ENCODE measurements at places on chromosomes 2 and 18. TPM values are rescaled to one million over a fixed set of nuclear protein-coding genes. Genes with fewer than 3 reads are reported as not detected.

The VPS54 gene
- 58.5 TPM for polyA plus RNA-seq

The WNT10A gene
- 0.75 TPM for polyA plus RNA-seq

The PPP4R3B gene
- 80.1 TPM for polyA plus RNA-seq

The STAT4 gene
- polyA plus RNA-seq = 11.5 TPM

The RAB6C gene
- polyA plus RNA-seq = 0.82 TPM

The KIF1A gene
- 14.0 TPM for polyA plus RNA-seq

DNA sequence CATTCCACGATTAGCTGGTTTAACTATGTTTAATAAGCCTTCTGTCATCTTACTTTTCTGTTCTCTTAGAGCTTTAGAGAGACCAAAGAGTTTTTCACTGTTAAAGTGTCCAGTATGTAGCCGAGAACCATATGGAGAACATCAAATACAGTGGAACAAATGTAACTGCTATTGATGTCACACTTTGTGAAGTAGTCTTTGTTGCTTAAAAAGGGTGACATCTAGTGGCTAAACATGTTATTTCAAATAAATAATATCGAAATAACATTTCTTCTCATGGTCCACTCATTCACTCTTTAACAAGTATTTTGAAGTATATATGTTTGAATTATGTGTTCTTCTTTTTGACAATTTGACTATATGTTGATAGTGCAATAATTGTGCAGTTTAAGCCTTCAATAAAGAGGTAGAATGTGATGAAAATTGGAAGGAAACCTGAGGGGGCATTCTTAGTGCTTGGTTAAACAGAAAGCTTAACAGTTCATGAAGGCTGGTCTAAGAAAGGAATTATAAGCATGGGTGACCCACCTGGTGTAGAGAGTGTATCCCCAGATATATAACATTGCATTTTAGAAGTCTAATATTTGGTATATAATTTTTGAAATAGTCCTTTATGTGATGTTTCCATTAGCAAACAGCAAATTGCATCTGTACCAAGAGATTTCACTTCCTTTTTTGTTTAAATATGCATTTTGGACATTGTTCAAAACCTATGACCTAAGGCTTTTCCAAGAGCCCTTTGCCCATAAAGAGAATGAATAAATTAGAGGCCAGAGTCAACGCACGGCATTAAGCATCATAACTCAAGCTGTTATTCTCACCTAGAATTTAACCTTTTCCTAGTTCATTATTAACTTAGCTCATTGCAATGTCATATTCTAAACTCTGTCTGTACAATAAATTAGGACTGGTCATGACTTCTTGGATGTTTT lies 112.1 kb downstream of the KYNU start:
- peak; percentile 71 for DNase-seq

DNA sequence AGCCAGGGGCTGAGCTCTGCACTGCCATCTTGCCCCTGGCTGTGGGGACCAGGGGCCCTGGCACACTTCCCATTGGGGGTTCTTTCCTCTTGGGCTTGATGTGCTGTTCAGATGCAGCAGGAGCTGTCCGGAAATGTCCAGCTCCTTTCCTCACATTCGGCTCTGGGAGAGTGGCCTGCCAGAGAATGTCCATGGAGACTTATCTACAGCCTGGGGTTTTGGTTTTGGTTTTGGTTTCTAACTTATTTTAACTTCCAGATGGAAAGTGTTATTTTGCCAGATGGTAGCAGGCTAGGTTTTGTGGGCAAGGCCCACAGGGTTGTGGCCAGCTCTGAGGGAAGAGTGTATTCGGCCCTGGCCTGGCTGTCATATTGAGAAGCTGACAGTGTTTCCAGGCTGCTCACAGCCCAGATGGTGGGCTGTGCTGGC lies 177.3 kb downstream of the ANKRD30B start:
- no peak for DNase-seq

DNA sequence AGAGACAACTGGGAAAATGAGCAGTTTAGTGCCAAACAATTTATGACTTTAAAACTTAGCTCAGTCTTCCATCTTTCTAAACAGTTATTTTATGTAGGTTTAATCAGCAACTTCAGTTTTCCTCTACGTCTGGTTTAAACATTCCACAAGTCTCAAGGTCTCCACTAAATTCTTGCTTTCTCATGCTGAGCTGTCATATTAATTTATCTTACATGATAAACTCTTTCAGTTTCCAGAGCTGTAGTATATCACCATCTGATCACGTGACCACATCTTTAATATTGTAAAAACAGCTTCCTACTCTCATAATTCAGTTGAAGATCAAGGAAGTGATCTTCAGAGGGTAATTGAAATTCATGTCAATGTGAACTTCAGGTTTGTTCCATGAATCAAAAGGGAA lies 158.6 kb downstream of the ZNF804A start:
- no peak for DNase-seq

GRCh38 chr2:28619213-28620196 lies 123.6 kb downstream of the PLB1 start:
- no peak for DNase-seq

GRCh38 chr2:181585732-181586131 lies 71.2 kb downstream of the CERKL start:
- DNase-seq = no peak

- DNase-seq = no peak
Observed at GRCh38 chr2:113213061-113213930, 39.5 kb downstream of the PSD4 start.

GRCh38 chr2:98588880-98589431 lies 19.4 kb downstream of the COA5 start:
- DNase-seq = no peak

GRCh38 chr2:128442891-128443302 lies 124.2 kb upstream of the HS6ST1 start:
- DNase-seq = no peak

DNA sequence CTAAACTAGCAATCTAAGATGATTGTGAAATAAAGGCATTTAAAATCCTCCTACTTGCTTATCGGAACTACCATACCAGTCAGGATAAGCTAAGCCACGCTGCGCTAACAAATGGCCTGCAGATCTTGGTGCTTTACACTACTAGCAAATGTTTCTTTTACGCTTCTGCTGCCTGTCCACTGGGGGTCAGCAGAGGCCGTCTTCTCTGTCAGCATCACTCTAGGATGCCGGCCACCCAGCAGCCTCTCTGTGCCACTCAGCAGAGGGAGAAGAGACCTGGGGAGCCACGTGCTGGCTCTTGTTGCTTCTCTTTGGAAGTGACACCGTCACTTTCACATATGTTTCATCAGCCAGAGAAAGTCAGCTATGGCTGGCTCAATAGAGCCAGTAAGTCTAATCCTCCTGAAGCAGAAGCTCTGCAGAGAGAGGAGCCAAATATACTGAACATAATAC lies 36.6 kb downstream of the COPS8 start:
- no peak for DNase-seq

GRCh38 chr18:2716394-2717326 lies 61.1 kb downstream of the SMCHD1 start:
- no peak for DNase-seq

DNA sequence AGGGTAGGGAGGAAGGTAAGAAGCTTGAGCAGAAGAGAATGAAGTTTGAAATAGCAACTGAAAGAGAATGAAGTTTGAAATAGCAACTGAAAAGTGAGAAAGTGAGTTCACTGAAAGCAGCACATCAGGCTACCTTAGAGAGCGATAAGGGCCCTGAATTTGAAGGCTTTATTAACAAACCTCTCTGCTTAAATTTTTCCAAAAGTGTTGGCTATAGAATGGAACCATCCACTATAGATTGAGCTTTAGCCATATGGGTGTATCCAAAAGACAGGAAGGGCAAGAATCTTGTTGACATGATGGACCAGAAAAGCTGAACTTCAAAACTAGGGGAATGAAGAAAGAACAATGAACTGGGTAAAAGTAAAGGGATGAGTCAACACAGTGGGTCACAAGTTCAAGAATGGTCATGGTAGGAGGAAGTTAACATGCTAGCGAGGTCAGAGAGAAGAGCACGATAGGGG lies 122.5 kb downstream of the ASXL3 start:
- no peak for DNase-seq

DNA sequence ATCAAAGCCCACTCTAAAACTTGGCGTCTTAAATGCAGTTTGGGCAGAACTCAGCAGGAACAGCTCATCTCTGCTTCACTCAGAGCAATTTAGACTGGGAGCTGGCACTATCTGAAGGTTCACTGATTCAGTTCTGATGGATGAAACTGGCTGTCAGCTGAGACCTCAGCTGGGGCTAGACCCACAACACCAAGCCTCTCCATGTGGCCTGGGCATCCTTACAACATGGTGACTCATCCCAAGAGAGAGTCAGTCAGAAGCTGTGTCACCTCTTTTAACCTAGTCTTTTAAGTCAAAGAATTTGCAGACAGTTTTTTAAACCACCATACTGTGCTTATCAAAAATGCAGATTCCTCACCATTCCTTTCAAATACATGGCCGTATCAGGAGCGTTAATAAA lies 62.6 kb upstream of the ZNF397 start:
- no peak for DNase-seq

GRCh38 chr18:75428490-75428889 lies 987 bp upstream of the SMIM21 start:
- no peak for DNase-seq

GRCh38 chr2:110126086-110126773 lies 10.6 kb upstream of the MALL start:
- DNase-seq = no peak

- DNase-seq = peak; percentile 28
Observed at GRCh38 chr2:106812383-106812782, 73.6 kb downstream of the ST6GAL2 start.

DNA sequence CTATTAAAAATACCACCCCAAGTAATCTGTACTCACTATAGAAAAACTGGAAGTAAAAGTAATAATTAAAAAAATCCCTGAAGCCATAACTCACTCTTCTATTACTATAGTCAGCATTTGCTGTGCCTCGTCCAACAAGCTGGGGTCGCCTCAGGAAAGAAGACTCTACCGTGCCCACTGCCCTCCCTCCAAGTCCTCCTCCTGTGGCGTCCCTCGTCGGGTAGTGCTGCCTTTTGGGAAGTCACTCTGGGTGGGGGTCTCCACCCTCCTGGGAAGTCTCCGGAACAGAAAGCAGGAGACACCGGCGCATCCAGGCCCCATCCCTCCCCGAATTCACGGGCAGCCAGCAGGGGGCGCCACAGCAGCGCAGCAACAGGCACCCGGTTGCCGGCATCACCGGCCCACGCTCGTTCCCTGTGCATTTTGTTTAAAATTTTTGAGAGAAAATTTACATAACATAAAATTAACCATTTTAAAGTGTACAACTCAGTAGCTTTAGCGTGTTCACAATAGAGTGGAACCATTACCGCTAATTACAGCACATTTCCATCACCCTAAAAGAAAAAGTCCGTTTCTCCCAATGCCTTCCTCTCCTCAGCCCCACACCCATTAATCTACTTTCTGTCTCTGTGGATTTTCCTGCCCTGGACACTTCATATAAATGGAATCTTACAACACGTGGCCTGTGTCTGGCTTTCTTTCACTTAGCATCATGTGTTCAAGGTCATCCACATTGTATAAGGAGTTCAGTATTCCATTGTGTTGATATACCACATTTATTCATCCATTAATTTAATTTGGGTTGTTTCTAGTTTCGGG lies 62.2 kb downstream of the ADNP2 start:
- DNase-seq = no peak

- no peak for DNase-seq
Observed at GRCh38 chr2:99490623-99491461, 1.0 kb upstream of the REV1 start.

DNA sequence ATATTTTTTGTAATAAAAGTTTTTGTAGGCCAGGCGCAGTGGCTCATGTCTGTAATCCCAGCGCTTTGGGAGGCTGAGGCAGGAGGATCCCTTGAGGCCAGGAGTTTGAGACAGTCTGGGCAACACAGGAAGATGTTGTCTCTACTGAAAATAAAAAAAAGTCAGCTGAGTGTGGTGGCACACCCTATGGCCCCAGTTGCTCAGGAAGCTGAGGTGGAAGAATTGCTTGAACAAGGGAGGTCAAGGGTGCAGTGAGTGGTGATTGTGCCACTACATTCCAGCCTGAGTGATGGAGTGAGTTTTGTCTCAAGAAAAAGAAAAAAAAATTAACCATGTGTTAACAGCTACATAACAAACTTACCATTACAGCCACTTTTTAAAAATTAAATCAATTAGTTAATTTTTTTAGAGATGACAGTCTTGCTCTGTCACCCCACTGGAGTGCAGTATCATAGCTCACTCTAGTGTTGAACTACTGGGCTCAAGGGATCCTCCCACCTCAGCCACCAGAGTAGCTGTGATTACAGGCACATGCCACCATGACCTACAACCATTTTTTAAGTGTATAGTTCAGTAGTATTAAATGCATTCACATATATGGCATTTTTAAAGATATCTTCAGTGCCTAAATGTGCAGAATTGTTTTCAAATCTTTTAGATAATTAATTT lies 67.2 kb upstream of the ACYP2 start:
- no peak for DNase-seq

DNA sequence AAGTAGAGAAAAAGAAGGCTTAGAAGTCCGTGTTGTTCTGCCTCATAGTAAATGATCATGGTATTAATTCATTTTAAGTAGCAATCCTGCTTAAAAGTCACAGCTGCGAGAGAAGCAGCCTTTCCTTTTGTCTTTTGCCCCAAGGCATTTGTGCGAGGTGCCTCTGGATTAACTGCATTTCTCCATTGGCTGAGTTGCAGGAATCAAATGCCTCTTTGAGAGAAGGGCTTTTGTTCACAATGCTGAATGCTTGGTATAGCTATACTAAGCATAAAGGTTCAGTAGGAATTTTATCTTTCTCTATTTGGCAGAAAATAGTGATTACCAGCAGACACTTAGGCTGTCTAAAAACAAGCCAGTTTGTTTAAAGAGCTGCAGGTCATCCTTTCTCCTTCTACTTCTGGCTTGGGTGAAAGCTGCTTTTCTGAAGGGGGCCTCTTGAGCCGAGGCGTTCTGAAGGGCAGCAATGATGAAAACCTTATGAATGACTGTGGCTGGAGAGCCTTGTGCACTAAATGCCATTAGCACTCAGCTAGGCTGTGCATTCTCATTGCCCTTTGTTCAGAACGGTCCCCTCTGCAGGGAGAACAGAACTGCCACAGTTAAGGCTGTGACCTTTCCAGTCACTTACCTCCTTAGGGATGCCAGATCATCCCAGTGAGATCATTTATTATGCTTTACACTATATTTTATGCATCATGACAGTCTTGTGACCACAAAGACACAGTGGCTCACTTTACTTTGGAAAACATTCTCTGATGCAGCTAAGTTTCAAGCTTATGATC lies 68.8 kb upstream of the TMEM87B start:
- DNase-seq = no peak

DNA sequence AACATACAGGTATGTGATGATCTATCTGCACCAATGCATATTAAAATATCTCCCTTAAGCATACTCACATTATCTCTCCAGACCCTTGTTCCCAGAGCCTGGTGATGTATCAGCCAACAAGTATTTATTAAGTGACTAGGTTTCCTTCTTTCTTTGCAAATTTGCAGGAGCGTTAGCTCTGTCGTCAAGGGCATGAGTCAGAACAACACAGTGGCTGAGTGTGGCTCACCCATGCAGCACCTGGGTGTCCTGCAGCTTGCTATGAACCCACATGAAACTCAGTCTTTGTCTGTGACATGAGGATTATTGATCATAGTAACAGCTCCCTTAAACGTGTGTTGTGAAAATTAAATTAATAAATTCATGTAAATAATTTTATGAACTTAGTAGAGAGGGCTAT lies 96.6 kb downstream of the PIEZO2 start:
- no peak for DNase-seq

GRCh38 chr2:130826821-130827501 lies 9.8 kb upstream of the ARHGEF4 start:
- DNase-seq = no peak
